NCI-H1417 treated with DMSO at 0.1 percent for 48 hours (cell line): ENCODE measurements at places on chromosomes 4 and X.

DNA sequence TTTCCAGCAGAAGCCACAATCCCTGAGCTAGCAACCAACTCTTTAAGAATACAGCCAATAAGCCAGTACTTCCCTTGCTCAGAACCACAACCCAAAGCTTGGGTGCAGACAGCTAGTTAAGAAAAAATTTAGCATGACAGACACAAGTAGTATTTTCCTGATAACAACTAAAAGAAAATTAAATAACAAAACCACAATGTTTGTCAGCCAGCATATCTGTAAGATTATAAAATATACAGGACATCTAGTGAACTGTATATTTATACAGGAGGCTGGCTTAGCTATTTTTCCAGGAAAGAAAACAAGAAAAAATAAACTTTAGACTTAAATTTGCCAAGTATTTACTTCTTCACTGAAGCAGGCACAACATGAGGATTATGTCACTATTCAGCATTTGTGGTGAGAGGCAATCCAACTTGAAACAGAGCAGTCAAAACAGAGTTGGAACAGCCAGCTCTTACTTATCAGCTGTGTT lies 6.6 kb downstream of the PF4V1 start:
- DNase-seq = no peak

GRCh38 chr4:151163855-151164254 lies 64.4 kb downstream of the RPS3A start:
- no peak for DNase-seq

DNA sequence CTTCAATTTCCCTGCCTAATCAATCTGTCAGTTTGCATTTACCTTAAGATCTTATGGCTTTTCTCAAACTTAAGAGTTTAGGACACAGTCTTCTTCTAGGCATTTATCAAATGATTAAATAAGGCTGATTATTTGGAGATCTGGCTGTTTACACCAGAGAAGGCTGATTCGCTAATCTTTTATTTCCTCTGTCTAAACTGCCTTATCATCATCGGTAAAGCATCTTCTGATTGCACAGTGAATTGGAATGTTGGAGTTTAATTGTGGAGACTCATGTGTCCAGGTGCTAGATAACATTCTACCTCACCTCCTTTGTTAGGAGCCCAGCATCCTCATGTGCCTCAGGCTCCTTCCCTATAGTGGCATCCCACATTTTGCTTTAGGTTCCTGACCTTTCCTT lies 100.3 kb upstream of the DDIT4L start:
- no peak for DNase-seq

DNA sequence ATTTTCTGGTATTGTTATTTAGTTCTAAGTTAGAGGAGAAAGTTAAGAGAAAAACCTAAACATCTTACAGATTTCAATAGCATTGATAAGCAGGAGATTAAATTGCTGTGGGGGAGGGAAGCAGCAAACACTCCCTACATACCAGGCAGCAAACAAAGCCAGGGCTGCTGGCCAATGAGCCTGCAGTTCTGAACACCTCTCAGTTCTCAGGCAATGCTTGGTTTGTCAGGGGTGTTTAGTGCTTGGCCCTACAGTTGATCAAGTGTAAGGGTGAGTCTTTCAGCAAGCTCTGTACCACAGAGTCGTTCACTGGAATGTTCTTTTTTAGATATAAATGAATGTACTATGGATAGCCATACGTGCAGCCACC lies 38.6 kb downstream of the EGFL6 start:
- DNase-seq = no peak

- no peak for DNase-seq
These were observed 29.4 kb downstream of the IRF2 start for GRCh38 chr4:184444953-184445309.

DNA sequence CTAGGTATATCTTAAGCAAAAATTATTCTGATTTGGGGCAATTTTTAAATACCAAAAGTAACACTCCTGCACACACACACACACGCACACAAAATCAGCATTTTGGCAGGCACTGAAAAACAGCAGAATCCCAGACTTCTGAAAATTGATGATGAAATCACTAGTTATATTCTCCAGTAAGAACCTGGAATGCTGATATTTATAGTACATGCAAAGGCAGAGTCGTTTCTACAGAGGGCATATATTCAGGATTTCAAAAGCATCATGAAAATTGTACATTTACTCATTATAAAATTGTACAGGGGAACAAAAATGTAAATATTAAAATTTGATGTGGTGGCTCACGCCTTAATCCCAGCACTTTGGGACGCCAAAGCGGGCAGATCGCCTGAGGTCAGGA lies 352.5 kb upstream of the PITX2 start:
- no peak for DNase-seq

DNA sequence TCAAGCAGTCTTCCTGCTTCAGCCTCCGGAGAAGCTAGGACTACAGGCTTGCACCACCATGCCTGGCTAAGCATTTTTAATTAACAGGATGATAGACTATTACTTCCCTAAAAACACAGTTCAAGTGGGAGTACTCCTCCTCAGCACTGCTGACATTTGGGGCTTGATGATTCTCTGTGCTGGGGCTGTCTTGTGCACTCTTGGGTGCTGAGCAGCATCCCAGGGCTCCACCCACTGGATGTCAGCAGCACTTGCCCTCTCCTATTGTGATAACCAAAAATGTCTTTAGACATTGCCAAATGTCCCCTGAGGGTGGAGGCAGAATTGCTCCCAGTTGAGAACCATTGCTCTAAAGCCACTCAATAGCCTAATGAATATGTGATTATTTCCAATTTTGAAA lies 60.4 kb downstream of the CLCN4 start:
- DNase-seq = no peak

DNA sequence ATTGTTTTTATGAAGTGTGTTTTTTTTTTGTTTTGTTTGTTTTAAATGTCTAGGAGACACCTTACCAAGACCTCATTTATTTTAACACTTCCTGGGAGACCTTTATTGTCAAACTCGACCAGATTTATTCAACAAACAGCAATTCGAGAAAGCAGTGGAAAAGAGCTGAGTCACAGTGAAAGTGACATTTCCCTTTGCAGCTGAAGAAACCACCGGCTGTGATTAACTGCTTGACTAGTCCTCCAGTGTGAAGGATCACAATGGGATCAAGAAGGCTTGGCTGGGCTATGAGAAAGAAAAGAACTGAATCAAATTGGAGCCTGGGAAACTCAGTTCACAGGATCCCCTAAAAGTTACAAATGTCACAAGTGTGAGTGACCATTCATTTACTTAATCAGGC lies 11.9 kb upstream of the ADH7 start:
- DNase-seq = no peak

DNA sequence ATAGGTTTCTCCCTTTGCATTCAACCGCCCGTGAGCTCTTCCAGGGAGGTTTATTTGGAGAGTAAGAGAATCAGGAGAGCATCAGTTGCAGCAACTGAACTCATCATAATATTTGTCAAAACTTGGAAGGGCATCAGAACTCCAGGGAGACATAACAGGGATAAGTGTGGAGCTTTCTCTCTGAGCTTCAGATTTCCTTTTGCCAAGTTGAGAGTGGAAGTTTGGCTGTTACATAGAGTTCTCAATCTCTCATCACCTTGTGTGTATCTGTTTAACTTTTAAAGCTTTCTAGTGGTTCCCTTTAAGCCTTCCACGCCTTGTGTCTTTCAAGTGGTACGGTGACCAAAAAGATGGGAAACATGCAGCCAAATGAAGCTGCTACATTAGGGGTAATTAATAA lies 18.8 kb downstream of the BMP3 start:
- no peak for DNase-seq

GRCh38 chr4:119139822-119140252 lies 4.2 kb downstream of the MYOZ2 start:
- DNase-seq = no peak

DNA sequence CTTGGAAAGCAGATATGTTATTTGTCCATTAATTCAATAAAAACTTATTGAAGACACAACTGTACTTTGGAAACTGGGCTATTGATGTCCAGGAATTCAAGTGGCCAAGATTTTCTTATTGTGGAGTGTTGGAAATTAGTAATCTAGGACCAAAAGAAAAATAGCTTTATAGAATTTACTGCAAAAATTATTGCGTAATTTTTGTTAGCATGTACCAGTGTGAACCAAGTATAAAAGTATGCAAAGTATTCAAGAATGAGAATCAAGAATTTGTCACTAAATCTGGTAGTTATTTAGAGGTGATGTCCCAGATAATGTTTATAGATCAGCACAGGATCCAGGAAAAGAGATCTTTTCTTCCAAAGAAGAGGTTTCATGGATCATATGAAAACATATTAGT lies 468.9 kb upstream of the CTSO start:
- no peak for DNase-seq

DNA sequence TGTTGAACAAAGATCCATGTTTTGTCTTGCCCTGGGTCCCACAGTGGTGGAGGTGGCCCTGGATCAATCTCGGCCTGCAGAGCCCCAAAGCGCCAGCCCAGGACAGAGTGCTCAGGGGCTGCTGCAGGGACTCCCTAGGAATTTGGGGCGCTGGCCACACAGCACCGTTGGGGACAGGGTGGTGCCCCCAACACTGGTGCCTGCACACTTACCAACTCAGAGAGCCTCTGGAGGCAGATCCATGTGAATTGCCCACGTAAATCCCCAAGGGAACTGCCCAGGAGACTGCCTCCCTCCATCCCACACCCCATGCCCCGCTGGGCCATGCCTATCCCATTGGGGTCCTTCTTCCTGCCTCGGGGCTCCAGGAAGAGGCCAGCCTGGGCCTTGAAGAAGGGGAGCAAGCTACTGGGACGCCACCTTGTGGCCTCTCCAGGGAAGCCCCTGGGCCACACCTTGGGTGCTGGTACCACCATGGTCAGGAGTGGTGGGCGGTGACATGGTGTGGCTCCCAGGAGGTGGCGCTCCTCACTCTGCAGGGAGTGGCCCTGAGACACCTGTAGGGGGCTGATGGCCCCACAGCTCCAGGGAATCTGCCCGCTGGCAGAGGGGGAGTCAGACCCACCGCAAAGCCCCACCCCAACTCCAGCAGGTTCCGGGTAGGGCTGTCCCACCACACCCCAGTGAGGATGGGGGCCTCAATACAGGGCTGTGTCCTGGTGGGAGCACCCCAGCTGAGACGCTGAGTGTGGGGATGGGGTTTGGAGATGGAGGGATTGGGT lies 22.8 kb downstream of the CFAP99 start:
- DNase-seq = no peak

DNA sequence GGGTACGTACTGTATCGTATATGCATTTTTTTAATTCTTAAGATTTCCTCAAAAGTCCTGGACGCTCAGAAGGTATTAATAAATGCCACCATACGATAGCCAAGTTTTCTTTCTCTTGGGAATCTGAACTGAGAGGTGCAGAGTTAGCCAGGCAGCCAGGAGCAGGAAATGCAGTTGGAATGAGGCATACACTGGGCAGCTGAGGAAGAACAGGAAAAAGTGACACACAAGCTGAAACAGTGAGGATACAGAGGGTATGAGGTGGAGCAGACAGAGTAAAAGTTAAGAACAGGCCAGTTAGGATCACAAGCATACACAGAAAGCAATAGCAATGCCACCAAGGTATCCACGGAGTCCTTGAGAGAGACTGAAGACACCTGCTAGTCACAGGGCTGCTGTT lies 13.4 kb downstream of the UFSP2 start:
- DNase-seq = no peak

DNA sequence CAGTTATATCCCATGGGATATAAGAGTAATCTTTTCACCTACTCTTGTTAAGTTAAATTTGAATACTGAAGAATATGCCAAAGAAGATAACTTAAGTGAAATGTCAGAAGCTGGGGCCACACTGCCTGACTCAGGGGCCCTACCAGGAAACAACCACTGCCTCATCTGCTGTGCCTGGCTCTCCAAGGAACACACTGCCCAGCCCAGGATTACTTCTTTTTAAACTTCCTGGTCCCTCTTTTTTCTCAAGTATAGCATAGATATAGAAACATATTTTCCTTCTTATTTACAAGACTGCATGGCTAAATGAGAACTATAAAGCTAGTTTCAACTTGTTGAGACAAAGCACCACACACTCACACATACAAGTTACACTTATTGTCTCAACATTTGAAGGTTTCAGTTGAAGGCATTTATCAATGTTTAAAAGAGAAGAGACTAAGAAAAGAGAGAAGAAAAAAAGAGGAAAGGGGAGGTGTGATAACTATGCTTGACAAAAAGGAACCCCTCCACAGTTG lies 45.2 kb downstream of the MAML3 start:
- no peak for DNase-seq

- no peak for DNase-seq
These were observed 4.5 kb downstream of the NBDY start for GRCh38 chrX:56733459-56734046.

- DNase-seq = no peak
These were observed 26.5 kb downstream of the DCHS2 start for GRCh38 chr4:154465085-154465484.

GRCh38 chr4:154559494-154560418 lies 3.1 kb upstream of the FGB start:
- no peak for DNase-seq

DNA sequence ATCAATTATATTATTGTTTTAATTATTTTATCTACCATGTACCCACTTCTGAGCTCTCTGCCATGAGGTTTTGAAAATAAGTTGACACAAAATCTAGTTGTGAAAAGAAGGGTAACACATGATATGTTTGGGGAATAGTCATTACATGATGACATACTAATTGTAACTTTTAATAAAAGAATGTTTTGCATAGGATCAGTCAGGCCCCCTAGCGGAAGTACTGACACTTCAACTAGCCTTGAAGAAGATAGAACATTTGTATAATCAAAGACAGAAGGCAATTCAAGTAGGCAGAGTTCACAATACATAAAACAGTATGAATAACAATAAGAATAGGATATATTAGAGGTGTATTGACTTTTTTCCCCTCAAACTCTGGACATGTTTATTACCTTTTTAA lies 1191.0 kb upstream of the AGA start:
- no peak for DNase-seq

GRCh38 chr4:116664198-116664597 lies 421.2 kb downstream of the TRAM1L1 start:
- DNase-seq = no peak

DNA sequence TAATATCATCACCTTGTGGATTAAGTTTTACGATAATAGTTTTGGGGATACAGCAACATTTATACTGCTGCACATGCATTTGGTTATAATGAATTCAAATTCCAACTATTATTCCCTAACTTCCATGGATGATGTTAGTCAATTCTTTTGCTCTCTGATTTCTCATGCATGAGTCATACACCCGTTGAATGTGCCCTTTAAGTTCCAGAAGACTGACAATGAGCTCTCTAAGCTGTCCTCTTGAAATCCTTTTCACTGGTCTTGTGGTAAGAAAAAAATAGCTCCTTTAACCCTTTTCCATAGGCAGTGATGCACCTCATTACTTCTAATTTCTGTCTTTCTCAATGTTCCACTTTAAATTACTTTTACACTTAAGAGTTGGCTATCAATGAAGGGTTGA lies 1095.2 kb upstream of the POU3F4 start:
- DNase-seq = no peak

DNA sequence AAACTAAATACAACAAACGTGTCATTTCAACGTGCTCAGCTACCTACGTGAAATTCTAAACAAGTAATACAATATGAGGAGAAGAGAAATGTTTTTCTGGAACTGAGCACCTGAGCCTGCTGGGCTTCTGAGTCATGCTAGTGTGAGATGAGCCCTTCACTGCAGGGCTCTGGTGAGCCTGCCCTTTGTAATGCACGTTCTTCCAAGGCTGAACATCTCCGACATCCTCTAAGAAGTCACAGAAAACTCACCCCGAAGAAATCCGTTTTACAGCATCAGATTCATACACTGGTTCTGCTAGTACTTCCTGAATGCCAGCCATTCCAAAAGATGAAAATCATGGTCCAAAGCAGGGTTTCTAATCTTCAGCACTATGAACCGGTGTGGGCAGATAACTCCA lies 157.1 kb downstream of the AMELX start:
- DNase-seq = no peak

- DNase-seq = no peak
These were observed 56.6 kb upstream of the HELT start for GRCh38 chr4:184961660-184962059.

GRCh38 chr4:77126809-77127208 lies 30.2 kb upstream of the CCNG2 start:
- no peak for DNase-seq
